DMS 273 treated with DMSO at 0.1 percent for 48 hours (cell line): ENCODE measurements at places on chromosomes 5 and 9.

GRCh38 chr5:135481387-135481786 is 29.2 kb upstream of the TIFAB start:
- DNase-seq, result no peak

DNA sequence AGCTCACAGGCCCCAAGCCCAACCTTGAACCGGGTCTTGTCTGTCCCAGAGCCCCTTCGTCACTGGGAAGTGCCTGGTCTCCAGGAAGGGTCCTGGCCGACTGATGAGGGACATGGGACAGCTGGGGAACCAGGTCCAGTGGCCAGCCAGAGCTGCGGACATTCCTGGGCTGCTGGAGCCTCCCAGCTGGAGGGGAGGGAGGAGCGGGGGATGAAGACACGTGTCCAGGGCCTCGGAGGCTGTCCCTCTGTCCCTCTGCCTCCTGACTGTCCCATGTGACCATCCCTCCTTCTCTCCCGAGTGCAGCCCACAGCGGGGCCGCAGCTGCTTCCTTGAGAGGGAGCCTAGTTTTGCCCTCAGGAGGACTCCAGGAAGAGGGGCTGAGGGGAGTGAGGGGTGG is 41.7 kb upstream of the UBAC1 start:
- DNase-seq, result no peak

GRCh38 chr9:133960568-133961129 is 31.5 kb downstream of the VAV2 start:
- DNase-seq, result no peak

DNA sequence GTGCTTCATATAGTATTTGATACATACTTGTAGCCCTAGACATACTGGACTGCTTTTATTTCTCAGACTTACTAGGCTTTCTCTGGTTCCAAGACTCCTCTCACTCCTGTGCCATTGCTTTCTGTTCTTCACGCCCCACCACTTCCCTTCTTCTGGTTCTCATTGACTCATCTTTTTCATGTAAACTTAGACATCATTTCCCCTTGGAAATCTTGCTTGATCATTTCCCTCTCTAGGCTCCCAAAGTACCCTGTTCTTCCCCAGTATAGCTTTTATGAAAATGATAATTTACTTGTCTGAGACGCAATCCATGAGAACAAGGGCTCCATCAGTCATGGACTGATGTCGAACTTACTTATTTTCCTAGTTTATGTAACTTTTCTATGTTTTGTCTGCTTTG is 83.5 kb downstream of the TLR4 start:
- no peak for DNase-seq

- DNase-seq, result no peak
Observed at GRCh38 chr9:34133436-34133949, 7.0 kb upstream of the DCAF12 start.
